Ascending aorta (tissue), 2 donors: ENCODE measurements at places on chromosomes 7 and 10.

GRCh38 chr10:99775850-99776249 lies 6.6 kb upstream of the ABCC2 start:
- no peak overlapping the region for H3K27ac ChIP-seq
- H3K4me3 ChIP-seq, result no peak overlapping the region
- DNase-seq, result no peak
- no peaks in the 10 kb centered on the region for H3K36me3 ChIP-seq
- H3K27me3 ChIP-seq, result no peaks in the 10 kb centered on the region
- no peaks in the 10 kb centered on the region for H3K4me1 ChIP-seq

- DNase-seq, result no peak
- no peaks in the 10 kb centered on the region for H3K4me1 ChIP-seq
- no peak overlapping the region for H3K4me3 ChIP-seq
- peaks cover 5% of the 10 kb centered on the region for H3K27me3 ChIP-seq
- H3K27ac ChIP-seq, result no peak overlapping the region
- H3K36me3 ChIP-seq, result no peaks in the 10 kb centered on the region
These were observed 14.3 kb downstream of the PTPRN2 start for GRCh38 chr7:158573310-158573709.

- no peaks in the 10 kb centered on the region for H3K27me3 ChIP-seq
- H3K4me1 ChIP-seq, result no peaks in the 10 kb centered on the region
- DNase-seq, result no peak
These were observed 50.3 kb upstream of the DOCK1 start for GRCh38 chr10:126854726-126855495.

DNA sequence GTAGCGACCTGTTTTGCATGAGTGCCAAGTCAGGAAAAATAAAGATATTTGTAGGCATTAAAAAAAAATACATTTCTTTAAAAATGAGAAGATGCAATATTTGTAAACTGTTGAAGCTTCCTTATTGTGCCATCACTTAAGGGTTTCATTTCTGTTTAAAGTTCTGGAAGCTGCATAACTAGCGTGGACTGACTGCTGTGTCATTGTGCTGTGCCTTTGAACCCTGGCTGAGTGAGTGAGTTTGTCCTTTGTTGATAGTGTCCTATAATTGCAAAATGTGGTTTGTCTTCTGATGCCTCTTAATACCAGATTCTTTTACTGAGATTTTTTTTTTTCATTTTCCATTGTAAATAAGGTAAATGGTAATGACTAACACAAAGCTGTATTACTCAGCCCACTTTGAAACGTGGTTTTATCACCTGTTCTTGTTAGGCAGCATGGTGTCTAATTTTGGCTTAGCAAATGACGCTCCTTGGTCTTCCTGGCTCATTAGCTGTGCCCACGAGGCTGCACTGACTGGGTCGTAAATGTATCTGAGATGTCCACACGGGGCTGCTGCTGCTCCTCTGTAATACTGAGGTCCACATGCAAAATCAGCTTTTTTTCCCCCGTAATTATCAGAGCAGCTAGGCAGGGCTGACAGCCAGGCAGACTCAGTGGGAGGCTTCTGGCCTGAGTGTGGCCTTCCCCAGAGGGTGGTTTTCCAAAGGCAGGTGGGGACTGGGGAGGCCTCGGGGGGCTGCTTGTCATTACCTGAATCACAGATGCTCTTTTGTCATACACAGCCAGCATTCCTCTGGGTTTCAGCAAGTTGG lies 14.8 kb downstream of the ZSCAN25 start:
- H3K4me1 ChIP-seq, result no peaks in the 10 kb centered on the region
- H3K27ac ChIP-seq, result no peak overlapping the region
- no peak for DNase-seq
- no peaks in the 10 kb centered on the region for H3K27me3 ChIP-seq

DNA sequence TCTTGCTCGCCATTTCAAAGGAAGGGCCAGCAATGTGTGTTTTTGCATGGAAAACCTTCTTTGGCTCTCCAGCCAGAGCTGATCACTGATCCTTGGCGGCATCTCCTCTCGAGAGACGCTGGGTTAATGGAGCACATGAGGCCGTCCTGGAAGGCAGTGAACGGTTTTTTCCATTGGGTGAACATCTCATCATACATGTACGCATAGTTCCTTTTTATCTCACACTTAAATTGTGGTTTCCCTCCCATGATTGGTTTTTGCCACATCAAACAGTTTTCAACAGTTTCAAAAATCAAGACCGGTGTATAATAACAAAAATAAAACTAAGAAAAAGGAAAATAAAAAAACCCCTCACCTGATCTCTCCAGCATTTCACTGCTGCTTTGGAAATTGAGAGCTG lies 276.4 kb downstream of the TCF7L2 start:
- H3K27ac ChIP-seq, result no peak overlapping the region
- H3K27me3 ChIP-seq, result no peaks in the 10 kb centered on the region
- DNase-seq, result no peak

DNA sequence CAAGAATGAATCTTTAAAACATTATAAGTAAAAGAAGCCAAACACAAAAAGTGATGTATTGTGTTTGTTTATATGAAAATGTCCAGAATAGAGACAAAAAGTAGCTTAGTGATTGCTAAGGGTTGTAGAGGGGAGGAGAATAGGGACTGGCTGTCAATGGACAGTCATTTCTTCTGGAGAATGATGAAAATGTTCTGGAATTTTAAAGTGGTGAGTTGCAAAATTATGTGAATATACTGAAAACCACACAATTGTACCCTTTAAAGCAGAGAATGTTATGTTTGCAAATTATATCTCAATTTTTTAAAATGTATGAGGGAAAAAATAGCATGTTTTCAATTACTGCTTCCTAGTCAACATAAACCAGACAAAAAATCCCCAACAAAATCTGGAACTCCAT lies 174.2 kb downstream of the KMT2E start:
- H3K4me3 ChIP-seq, result no peak overlapping the region
- H3K36me3 ChIP-seq, result no peaks in the 10 kb centered on the region
- H3K4me1 ChIP-seq, result no peaks in the 10 kb centered on the region
- H3K27me3 ChIP-seq, result no peaks in the 10 kb centered on the region

GRCh38 chr10:23338886-23339285 lies 5.7 kb downstream of the C10orf67 start:
- no peak for DNase-seq
- no peaks in the 10 kb centered on the region for H3K4me1 ChIP-seq
- H3K27me3 ChIP-seq, result no peaks in the 10 kb centered on the region
- H3K4me3 ChIP-seq, result no peak overlapping the region
- no peaks in the 10 kb centered on the region for H3K36me3 ChIP-seq

DNA sequence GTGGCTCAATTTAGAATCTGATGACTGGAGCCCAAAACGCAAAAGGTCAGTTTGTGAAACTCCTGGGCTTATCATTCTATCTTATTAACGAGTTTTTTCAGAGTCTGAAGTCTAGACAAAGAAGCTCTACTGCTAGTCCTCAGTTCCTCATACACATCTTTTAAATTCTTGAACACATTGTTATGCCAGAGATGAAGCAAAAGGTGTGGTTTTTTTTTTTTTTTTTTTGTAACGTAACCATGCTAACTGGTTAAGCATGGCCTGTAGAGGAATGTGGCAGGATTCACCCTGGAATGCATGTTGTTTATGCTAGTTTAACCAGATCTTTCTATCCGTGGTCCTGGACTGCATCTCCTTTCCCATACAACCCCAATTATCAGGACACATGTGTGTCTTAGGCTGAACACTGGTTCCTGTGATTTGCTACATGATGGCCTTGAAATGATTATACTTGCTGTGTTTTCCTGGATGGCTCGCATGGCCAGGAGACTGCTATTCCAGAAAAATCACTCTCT lies 79.3 kb upstream of the MDFIC start:
- no peaks in the 10 kb centered on the region for H3K36me3 ChIP-seq
- H3K4me1 ChIP-seq, result no peaks in the 10 kb centered on the region
- DNase-seq, result no peak
- H3K27me3 ChIP-seq, result no peaks in the 10 kb centered on the region

- H3K27me3 ChIP-seq, result no peaks in the 10 kb centered on the region
- no peak overlapping the region for H3K27ac ChIP-seq
- no peak overlapping the region for H3K4me3 ChIP-seq
These were observed 210.9 kb downstream of the ACTR3B start for GRCh38 chr7:152970481-152970880.

DNA sequence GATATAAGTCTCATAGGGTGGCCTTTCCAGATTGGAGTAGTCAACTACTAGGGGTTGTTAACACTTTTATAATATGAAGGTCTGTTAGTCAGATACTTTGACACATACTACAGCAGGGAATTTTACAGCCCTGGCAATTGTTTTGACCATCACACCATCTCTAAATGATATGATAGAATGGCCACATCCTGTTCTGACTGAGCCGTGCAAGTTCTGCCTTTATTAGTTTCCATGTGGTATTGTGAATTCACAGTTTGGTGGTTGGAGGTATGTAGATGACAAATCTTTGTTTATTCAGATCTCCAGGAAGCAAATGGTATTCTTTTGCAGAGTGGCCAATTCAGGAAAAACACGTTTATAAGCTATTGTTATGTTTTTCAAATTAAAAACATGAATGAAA lies 83.0 kb downstream of the NRG3 start:
- no peak overlapping the region for H3K4me3 ChIP-seq
- no peak overlapping the region for H3K27ac ChIP-seq
- DNase-seq, result no peak
- no peaks in the 10 kb centered on the region for H3K4me1 ChIP-seq
- no peaks in the 10 kb centered on the region for H3K27me3 ChIP-seq

GRCh38 chr7:26499315-26499897 lies 207.7 kb downstream of the SNX10 start:
- H3K36me3 ChIP-seq, result no peaks in the 10 kb centered on the region
- H3K4me3 ChIP-seq, result no peak overlapping the region
- H3K27ac ChIP-seq, result no peak overlapping the region
- no peaks in the 10 kb centered on the region for H3K4me1 ChIP-seq
- DNase-seq, result no peak
- no peaks in the 10 kb centered on the region for H3K27me3 ChIP-seq

DNA sequence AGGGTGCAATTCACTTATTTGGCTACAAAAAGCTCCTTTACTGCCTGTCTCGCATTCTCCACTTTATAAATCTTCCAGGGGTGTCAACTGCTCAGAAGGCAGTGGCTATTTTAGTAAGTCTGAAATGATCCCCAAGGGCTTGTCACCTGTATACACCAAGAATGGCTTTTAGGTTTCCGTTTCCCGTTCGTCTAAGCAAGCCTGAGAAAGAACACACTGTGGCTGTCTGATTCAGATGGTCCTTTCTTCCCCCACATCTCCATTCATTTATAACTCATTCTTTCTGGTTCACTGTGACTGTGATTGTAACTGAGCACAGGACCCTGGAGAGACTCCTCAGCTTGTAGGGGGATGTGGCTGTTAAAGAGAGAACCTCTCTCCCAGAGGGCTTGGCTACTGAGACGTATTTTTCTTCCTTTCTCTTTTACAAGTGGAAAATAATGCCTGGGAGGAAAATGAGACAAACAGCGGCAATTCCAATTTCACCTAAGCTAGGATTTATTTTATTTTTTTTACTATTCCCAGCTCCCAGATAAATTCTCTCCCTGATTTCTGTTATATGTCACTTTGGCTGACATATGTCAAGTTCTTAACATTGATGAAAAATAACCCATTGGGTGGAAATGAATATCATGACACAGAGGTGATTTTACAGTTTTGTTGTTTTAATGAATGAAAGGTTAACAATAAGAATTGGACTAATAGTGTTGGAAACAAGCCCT lies 129.3 kb downstream of the FAM107B start:
- H3K27ac ChIP-seq, result no peak overlapping the region
- H3K4me3 ChIP-seq, result no peak overlapping the region
- H3K27me3 ChIP-seq, result no peaks in the 10 kb centered on the region
- DNase-seq, result no peak
- peaks cover 7% of the 10 kb centered on the region for H3K4me1 ChIP-seq
- no peaks in the 10 kb centered on the region for H3K36me3 ChIP-seq

- no peaks in the 10 kb centered on the region for H3K4me1 ChIP-seq
- no peak overlapping the region for H3K4me3 ChIP-seq
- no peaks in the 10 kb centered on the region for H3K27me3 ChIP-seq
These were observed 13.3 kb upstream of the EPC1 start for GRCh38 chr10:32360241-32360640.

DNA sequence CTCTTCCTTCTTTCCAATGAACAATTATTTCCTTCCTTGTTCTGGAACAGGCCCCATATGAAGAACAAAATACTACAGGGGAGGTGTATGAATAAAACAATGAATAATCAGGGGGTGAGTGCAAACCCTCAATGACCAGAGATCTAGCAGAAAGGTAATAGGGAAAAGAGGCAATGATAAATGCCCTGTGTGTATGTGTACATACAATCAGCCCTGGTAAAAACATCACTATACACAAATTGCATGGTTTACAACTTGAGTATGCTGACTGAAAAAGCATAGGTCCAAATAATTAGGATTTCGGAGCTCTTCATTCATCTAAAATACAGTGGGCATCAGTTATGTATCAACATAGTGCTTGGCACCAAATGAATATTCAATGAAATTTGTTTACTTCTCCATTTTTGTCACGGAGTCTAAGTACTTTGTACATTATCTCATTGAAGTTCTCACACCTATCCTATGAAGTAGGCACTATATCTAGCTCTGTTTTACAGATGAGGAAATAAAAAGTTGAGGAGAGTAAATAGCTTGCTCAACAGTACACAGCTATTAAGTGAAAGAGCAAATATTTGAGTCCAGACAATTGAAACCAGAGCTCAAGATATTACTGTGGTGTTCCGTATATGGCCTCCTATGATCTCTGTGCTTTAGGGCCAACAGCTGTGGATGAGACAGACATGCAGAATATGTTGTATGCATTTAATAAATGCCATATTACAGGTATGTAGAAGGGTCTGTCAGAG lies 1065.4 kb downstream of the SORCS3 start:
- H3K27ac ChIP-seq, result no peak overlapping the region
- no peaks in the 10 kb centered on the region for H3K27me3 ChIP-seq
- DNase-seq, result no peak
- H3K4me3 ChIP-seq, result no peak overlapping the region
- no peaks in the 10 kb centered on the region for H3K36me3 ChIP-seq
- no peaks in the 10 kb centered on the region for H3K4me1 ChIP-seq
